ENCODE measurements at places on chromosomes 3 and 15.

GRCh38 chr3:28476194-28476593, 127.6 kb upstream of the AZI2 start:
- no peak for DNase-seq

DNA sequence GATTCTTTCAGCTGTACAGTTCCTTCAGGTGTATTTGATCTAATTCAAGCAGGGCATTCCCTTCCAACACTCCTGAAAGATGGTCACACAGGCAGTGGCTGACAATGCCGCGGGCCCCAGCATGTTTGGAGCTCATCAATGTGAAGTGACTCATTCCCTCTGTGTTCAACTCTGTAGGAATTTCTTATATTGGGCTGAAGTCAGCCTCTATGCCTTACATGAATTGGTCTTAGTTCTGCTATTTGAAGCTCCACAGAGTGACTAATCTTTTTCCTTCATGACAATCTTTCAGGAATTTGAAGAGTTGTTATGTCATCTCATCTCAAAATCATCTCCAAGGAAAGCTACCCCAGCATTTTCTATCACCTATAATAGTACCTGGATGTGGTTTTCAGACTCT, 142.5 kb upstream of the C2CD4B start:
- no peak for DNase-seq

DNA sequence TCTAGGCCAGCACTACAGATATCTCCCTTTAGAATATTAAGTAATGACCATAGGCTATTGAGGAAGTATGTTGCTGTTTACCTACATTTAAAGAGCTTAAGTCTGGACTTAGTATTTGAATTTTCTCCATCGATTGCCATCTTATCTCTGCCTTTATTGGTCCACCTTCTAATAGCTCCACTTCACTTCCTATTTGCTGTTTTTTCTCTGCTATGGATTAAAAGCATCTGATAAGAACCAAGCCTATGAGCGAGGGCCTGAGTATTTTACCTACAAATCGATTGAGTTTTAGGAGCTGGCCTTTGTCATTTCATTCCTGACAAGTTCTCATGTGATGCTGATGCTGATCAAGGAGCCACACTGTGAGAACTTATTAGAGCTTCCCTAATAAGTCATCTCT, 52.6 kb upstream of the AKAP13 start:
- DNase-seq, result no peak

DNA sequence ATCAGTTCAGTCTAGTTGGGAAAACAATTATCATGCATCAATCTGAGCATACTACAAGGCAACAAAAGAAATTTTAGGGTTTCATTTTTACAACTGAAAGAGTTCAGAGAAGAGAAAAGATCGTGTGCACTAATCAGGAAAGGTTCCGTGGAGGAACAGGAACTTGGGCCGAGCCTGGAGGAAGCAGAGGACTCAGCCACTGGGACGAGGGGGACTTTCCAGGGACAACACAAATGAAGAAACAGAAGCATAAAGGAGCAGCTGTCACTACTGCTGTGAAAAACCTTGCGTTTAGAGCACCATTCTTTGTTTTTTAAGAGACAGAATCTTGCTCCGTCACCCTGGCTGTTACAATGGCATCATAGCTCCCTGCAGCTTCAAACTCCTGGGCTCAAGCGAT, 60.5 kb downstream of the MYO1E start:
- DNase-seq, result no peak

DNA sequence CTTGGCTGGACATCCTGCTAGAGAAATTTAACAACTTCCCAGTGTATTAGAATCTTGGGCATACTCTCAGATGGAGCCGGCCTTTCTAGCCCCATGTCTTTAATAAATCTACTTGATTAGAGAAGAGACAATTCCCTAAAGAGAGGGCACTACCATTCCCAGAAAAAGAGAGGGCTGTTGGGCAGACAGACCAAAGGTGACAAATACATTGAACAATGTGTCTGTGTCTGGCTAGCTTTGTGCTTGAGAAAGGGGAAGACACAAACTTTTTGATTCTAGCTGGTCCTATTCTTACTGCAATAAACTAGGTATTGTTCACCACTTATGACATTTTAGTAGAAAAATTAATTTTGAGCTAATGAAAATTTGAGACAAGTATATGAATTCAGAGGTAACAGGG, 57.7 kb downstream of the DUT start:
- DNase-seq, result no peak

GRCh38 chr3:149507491-149508324, 33.2 kb downstream of the TM4SF4 start:
- DNase-seq, result no peak

GRCh38 chr15:57445872-57446271, 69.6 kb downstream of the CGNL1 start:
- no peak for DNase-seq

All from stimulated activated CD8-positive, alpha-beta memory T cell treated with anti-CD3 and anti-CD28 coated beads, Interleukin-7, amount 100 ng/mL, for 48 hours (primary cell).